ENCODE measurements at places on chromosomes 7 and 10.
A peak's percentile ranks its signal among the peaks of the same experiment; 100 is the strongest.

- DNase-seq, result no peak
Measured at GRCh38 chr10:404346-404745, 269.1 kb downstream of the ZMYND11 start.

DNA sequence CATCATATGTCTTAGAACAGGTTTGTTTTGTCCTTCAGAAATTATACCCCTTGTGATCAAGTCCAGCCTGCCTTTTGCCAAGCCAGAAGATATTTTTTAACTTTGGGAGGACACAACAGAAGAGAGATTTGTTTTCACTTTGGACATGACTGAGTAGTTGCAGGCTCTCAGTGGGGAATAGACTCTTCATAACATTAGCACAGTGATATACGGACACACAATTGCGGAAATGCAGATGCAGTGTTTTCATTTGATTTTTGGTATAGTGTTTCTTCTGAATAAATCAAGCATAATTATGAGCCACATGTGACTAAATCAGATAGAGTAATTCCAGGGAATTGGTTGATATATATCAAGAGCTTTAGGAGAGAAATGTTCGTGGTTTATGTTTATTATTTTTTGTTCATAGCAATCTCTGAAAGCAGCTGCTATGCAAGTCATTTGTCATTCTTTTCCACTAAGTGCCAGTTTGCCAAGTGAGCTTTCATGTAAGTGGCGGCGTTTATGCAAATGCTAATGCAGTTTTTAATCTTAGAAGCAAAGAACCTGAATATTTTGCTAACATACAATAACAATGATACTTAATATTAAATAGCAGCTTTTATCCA lies 69.6 kb upstream of the HDAC9 start:
- DNase-seq, result no peak

DNA sequence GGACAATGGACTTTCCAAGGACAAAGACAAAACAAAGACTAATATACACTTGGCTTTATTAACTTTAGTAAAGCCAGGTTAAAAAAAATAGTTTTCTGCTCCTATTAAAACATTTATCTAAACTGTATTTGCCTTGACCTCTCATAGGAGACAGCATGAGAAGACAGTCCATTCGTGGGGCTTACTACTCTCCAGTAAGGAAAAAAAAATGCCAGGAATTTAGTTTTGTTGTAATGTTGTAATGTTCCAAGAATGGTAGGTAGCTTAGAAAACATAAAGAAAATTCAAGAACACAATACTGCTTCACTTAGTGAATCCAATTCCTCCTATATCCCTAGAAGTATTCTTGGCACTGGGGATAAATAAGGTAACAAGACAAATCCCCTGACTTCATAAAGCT lies 81.7 kb downstream of the KMT2C start:
- no peak for DNase-seq

- no peak for DNase-seq
Measured at GRCh38 chr10:72502581-72502980, 123.3 kb downstream of the MICU1 start.

GRCh38 chr10:68153473-68154210 lies 44.4 kb downstream of the MYPN start:
- no peak for DNase-seq

- no peak for DNase-seq
Measured at GRCh38 chr10:26806557-26806956, 54.2 kb downstream of the ABI1 start.

DNA sequence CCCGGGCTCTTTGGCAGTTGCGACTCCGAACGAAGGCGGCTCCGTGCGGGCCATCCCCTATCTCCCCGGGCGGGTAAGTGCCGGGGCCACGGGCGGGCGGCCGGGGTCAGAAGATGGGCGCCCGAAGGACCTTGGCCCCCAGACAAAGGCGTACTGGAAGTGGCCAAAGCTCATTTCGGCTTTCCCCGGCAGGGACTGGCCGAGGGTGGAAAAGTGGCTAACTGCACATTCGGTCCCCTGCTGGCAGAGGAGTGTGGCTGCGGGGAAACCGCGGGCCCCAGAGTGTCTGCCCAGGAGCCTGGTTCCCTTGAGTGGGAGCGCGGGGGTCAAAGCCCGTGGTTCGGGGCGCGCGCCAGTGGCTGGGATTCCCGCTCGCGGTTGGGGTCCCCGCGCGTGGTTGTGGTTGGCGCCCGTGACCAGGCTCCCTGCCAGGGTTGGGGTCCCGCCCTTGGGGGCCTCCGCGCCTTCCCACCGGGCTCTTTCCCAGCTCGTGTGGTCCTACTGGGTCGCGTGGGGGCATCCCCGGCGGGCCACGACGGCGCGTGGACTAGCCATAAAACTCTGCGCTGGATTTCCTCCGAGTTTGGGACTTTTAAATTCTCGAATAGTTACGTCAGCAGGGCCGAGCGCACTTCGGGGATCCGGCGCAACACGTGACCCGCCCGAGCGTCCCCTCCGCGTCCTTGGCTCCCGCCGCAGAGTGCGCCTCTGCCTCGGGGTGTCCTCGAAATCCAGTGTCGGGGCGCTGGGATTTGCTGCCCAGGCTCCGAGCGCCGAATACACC lies 124.4 kb downstream of the TACC2 start:
- peak; percentile 13 for DNase-seq
